Activated CD4-positive, alpha-beta T cell treated with anti-CD3 and anti-CD28 coated beads, Interleukin-2, amount 10 ng/mL, durations not matched to agents 7 days and 5 days (primary cell): ENCODE measurements at places on chromosomes 13 and 19. TPM values are rescaled to one million over a fixed set of nuclear protein-coding genes. Genes with fewer than 3 reads are reported as not detected.

DNA sequence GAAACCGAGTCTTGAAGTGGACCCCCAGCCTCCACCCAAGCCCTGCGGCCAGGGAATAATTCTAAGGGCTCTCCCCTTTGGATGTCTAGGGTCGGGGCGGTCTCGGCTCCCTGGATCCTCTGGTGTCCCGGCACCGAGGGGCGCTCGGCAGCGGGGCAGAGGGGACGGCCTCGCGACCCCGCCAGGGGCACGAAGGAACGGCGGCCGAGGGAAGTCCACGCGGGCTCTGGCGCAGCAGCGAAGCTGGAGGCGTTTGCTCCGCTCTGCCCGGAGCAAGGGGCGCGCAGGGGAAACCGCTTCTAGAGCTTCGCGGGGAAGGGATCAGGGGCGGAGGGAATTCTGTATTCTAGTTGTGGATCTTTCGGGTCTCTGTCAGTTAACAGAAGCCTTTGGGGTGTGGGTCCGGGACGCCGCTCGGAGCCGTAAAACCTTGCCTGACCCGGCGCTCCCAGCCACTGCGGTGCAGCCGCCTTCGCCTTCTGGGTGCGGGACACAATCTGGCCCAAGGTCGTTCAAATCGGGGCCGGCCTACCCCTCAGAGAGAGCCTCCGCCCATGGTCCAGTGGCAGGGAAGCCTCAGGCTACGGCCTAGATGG, 118.2 kb downstream of the KCNRG start:
- H3K27me3 ChIP-seq = peaks cover 79% of the 10 kb centered on the region
- DNase-seq = no peak
- peaks cover 41% of the 10 kb centered on the region for H3K4me1 ChIP-seq
- no peak overlapping the region for H3K4me3 ChIP-seq
- peaks cover 10% of the 10 kb centered on the region for H3K36me3 ChIP-seq

DNA sequence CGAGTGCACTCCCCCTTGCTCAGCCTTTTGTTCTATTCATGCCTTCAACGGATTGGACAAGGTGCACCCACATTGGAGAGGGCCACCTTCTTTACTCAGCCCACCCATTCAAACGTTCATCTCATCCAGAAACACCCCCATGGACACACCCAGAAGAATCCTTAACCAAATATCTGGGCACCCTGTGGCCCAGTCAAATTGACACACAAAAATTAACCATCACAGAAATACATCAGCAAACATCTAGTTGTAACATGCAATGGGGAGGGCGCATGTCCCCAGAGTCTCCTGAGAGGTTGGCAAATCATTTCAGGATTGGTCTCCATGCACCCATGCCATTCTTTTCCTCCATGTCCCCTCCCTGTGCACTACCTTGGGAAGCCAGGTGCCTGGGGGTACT, 167.1 kb downstream of the ZNF536 start:
- H3K36me3 ChIP-seq = no peaks in the 10 kb centered on the region
- no peak for DNase-seq
- no peak overlapping the region for H3K4me3 ChIP-seq
- no peaks in the 10 kb centered on the region for H3K4me1 ChIP-seq
- no peak overlapping the region for H3K27ac ChIP-seq
- no peaks in the 10 kb centered on the region for H3K27me3 ChIP-seq

- H3K36me3 ChIP-seq = no peaks in the 10 kb centered on the region
- H3K4me1 ChIP-seq = no peaks in the 10 kb centered on the region
- no peak overlapping the region for H3K4me3 ChIP-seq
- no peak overlapping the region for H3K27ac ChIP-seq
- H3K27me3 ChIP-seq = no peaks in the 10 kb centered on the region
- no peak for DNase-seq
These were observed 35.2 kb downstream of the SLC15A1 start for GRCh38 chr13:98717256-98717655.

The ATP12A gene
- 0.27 TPM for total RNA-seq

- peak overlapping the region; percentile 100 for H3K27ac ChIP-seq
- peak; percentile 53 for DNase-seq
- no peaks in the 10 kb centered on the region for H3K27me3 ChIP-seq
- H3K4me1 ChIP-seq = peaks cover 51% of the 10 kb centered on the region
These were observed 65.1 kb downstream of the KCNRG start for GRCh38 chr13:50080203-50080910.
